ENCODE measurements at places on chromosomes 2 and 18.

DNA sequence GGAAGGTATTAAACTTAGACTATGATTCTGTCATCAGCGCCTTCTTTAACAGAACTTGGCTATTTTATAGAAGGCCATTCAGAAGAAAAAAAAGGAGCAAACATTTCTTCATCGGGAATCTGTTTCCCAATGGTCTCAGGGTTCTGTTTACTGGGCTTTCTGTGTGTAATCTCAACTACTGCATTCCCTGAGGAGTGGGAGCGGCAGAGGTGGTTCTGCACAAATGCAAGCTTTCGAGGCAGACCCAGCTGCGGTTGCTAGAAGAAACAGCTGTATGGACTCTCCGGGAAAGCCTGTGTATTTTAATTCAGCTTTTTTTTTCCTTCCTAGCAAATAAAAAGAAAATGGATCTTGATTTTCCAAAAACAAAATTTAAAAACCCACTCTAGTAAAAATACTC lies 250.7 kb downstream of the NAPG start:
- DNase-seq = no peak

DNA sequence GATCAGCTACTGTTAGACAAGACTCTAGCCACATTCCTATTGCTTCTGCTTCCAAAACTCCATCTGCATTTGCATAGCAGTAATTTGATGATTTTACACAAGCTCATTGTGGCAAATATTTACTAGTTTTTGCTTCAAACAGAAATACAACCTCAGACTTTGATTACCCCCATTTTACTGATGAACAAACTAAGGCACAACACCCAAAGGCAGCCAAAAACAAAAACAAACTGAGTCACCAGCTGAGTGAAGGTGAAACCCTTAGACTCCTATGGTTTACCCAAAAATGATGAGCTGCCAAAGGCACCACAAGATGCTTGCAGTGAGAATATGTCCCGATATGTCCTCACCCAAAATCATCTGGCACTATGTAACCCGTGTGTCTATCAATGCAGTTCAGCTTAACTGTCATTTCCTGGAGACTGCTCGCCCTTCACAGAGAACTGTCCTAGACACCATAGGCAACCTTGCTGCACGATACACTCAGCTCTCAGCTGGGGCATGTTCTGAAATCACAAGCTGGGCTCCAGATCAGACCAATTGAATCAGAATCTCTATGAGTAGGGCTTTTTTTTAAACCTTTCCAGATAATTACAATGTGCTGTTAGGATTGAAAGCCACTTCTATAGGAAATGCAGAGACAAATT lies 4.1 kb upstream of the EVA1A start:
- no peak for DNase-seq

GRCh38 chr2:29821591-29821990 lies 99.8 kb downstream of the ALK start:
- no peak for DNase-seq

DNA sequence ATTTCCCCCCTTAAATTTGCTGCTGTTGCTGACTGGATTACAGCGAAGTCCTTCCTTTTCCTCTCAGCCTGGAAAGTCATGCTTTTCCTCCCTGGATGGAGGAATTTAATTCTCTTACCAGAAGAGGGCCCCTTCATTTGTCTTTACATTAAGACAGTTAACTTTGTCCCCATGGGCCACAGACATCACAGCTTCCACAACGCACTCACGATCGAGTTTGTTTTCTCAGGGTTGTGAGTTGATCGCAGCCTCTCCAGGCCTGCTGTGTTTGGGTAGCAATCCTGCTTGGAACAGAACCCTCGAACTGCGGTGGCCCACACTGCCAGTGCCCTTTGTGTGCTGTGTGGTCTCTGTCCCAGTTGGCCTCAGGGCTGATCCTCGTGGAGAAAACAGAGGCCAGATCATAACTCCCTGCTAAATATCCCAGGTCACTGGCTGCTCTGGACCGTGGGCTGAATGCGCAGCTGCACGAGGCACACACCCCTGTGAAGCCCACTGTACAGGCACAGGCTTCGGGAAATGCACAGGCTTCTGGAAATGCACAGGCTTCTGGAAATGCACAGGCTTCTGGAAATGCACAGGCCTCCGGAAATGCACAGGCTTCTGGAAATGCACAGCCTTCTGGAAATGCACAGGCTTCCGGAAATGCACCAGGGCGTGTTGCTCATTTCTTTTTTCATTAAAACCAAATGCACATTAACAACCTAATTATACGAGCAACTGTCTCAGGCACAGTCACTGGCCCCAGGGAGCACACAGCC lies 2.2 kb upstream of the PDIA6 start:
- no peak for DNase-seq

DNA sequence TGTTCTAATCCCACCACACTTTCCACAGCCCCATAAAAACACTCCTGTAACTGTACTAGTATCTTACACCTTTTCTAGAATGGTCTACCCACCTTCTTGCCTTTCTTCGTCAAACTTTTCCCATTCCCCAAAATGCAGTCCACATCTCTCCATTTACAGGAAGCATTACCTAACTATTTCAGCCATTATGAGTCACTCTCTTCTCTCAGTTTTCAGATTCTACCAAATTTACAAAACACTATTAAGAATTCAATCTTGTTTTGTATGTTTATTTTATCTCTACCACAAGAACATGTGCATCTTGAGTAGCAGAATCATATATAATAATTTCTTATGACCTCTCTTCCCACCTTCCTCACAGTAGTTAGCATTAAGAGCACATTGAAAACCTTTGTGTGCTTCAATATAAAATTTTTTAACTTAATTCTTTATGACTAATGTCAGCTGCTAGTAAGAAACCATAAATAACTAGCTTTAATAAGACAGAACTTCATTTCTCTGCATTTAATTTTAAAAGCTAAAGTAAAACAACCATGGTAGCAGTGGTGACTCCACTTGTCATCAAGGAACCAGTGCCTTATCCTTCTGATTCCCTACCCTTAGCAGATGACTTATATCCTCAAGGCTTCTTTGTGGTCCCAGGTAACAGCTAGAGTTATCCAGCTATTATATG lies 56.6 kb upstream of the MAP2 start:
- no peak for DNase-seq

DNA sequence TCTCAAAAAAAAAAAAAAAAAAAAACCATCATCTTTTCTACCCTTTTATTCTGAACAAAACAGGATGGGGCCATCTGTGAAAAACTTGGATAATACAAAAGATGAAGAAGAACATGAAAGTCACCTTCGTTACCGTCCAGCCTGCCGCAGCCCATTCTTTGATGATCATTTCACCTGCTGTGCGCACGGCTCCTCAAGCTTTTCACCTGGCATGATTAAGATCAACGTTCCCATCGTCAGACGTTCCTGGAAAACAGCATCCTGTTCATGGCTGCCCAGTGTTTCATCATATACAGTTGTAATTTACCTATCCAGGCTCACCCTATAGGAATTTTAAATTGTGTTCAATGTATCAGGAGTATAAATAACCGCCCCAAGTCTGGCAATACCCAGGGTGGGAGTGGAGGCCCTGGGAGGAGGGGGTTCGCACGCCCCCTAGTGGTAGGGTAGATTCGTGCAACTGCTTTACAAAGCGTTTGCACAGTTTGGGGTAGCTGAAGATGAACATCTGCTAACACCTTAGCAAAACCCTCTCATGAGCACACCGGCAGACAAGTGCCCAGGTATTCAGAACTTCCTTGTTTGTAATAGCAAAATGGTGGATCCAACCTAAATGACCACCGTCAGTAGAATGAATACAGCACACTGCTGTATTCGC lies 49.0 kb upstream of the GLI2 start:
- no peak for DNase-seq

GRCh38 chr2:216572582-216573578 lies 60.3 kb upstream of the IGFBP2 start:
- no peak for DNase-seq

- no peak for DNase-seq
Measured at GRCh38 chr2:38146907-38147307, 71.0 kb upstream of the CYP1B1 start.

All from stimulated activated CD8-positive, alpha-beta memory T cell treated with anti-CD3 and anti-CD28 coated beads, Interleukin-4, amount 100 ng/mL, for 4 hours (primary cell).